Body of pancreas (tissue), 4 donors: ENCODE measurements at places on chromosomes 16 and 17. TPM values are rescaled to one million over a fixed set of nuclear protein-coding genes. Genes with fewer than 3 reads are reported as not detected.

DNA sequence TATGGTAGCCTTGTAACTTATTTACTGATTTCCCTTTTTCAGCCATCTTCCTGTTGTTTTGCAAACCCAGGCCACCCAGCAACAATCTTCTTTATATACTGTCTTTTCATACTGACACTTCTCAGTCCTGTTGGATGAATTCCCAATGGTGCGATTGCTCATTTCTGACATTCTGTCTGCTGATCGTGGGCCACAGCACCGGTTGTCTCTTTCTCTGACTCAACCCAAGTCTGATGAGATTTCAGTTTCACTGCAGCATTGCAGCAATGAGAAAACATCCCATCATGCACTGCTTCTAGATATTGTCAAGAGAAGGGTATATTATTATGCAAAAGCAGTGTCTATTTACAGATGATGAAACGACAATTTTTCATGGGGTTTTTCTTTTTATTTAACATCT, 349.2 kb upstream of the HSBP1 start:
- no peak for DNase-seq

The DPEP2 gene
- 0.78 TPM for total RNA-seq

The DERL2 gene
- 42.5 TPM for total RNA-seq

GRCh38 chr16:57167953-57168352, 17.9 kb downstream of the PSME3IP1 start:
- DNase-seq = no peak

The HES7 gene
- not detected for total RNA-seq

DNA sequence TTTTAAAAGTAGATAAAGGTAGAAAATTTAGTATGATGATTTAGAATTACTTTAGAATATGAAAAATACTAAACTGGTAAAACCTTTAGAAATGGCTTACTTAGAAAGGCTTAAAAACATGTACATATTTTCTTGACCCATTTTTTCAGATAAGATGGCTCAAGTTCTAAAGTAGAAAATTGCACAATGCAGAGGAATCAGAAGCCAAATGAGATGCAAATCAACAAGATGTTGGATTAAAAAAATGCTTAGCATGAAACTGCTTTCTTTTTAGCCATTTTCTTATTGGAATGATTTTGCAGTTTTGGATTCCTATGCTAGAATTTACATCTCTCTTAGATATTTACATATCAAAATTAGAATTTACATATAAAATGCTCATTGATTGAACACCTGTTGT, 1.5 kb upstream of the KRTAP3-1 start:
- DNase-seq = no peak

The PPP1R27 gene
- not detected for total RNA-seq

- no peak for DNase-seq
Observed at GRCh38 chr16:5225931-5226655, 128.5 kb upstream of the EEF2KMT start.

DNA sequence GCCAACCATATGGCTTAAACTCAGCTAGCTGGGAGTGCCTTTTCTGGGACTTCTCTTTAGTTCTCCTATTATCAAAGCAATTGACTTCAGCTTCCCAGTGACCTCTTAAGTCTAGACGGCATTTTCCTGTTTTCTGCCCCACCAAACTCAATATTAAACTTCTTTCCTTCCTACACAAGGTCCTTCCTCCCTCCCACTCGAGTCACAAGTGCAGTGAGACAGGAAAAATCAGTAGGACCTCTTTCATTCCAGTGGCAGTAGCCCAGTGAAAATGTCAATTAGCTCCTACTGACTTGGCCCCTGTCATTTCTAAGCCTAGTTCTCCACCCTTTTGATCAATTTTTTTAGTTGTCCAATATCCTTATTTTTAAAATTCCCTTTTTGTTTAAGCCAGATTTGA, 9.6 kb upstream of the NACA2 start:
- no peak for DNase-seq

- no peak for DNase-seq
Observed at GRCh38 chr16:23355106-23355670, 53.1 kb downstream of the SCNN1B start.

GRCh38 chr16:7964744-7965143, 625.6 kb downstream of the TMEM114 start:
- DNase-seq = no peak

DNA sequence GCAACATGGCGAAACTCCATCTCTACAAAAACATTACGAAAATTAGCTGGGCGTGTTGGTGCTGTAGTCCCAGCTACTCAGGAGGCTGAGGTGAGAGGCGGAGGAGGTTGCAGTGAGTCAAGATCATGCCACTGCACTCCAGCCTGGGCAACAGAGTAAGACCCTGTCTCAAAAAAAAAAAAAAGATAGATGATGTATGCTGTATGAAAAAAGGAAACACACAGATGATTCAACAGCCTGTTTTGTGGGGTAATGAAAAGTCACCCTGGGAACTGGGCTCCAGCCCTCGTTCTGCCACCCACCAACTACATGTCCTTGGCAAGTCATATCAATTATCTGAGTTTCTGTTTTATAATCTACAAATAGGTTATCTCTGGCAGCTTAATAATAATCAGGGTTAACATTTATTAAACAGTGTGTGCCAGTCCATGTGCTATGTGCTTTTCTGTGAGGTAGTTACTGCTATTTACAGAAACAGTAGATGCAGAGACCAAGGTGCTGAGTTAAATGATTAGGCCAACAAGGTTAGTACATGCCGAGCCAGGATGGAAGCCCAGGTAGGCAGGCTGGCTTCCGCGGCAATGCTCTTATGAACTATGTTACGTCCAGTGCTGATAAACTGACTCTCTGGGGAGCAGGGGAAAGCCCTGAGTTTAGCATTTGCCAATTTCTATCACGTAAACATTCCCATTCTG, 1.1 kb downstream of the G6PC1 start:
- DNase-seq = peak; percentile 53

GRCh38 chr16:81251871-81252270, 13.4 kb downstream of the BCO1 start:
- no peak for DNase-seq

GRCh38 chr17:48593840-48594537, 410 bp upstream of the HOXB5 start:
- DNase-seq = peak; percentile 67

The FOXN1 gene
- total RNA-seq = 0.52 TPM

GRCh38 chr16:13176711-13177110, 275.3 kb downstream of the SHISA9 start:
- DNase-seq = no peak

The KRTAP3-2 gene
- total RNA-seq = not detected

DNA sequence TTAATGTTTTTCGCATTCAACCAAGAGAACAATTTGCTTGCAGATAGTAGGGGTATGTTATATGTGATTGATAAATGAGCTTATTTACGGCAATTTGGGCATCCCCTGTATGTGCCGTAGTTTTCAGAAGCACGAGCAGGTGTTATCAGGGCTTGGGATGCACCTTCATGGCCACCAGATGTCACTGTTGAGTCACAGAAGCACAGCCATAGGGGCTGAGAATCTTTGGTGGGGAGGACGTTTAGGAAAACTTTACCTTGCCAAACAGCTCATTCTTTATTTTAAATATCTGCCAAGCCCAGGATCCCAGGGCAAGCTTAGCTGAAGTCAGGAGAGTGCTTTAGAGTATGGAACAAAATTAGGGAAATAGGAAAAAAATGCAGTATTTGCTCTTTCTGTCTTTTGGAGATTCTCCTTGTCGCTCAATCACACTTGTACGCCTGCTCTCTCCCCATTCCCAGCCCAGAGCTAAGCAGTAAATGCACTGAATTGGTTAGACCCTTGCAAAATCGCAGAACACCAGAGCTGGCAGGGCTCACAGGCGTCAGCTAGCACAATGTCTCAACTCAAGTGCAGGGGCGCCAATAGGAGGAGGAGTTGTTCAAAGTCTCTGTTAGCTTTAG, 93.6 kb upstream of the MPHOSPH6 start:
- peak; percentile 59 for DNase-seq

The PRAC2 gene
- not detected for total RNA-seq

DNA sequence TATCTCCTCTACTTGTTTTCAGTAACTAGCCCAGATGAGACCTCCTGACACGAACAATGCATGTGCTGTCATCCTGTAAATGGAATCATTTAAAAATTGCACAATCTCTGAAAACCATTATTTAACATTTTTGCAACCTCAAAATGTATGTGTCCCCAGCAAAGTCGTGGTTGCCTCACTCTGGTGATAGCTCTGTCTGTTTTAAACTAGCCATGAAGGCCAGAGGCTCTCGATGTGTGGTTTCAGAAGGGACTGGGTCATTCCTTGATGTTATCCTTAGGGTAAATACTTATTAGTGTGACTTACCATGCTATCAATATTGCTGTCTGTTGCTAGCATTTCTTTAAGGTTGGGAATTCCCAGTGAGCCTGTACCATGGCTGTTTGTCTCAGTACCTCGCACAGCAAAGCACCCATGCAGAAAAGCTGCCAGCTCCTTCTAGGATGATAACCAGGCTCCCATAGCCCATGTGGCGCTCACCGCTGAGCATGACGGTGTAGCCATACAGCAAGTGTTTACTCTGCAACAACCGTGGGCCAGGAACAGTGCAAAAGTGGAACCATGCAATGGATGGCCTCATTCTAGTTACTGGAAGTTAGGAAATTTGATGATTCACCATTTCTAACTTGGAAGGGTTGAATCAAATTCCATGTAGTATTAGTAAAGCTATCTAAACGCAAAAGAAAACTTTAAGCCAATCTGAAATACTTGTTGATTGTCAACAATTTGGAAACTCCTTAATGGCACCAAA, 2.9 kb upstream of the PGS1 start:
- DNase-seq = peak; percentile 63

- peak; percentile 92 for DNase-seq
Observed at GRCh38 chr17:28230011-28230410, 89.0 kb upstream of the TMEM97 start.

The ITGAD gene
- not detected for total RNA-seq

DNA sequence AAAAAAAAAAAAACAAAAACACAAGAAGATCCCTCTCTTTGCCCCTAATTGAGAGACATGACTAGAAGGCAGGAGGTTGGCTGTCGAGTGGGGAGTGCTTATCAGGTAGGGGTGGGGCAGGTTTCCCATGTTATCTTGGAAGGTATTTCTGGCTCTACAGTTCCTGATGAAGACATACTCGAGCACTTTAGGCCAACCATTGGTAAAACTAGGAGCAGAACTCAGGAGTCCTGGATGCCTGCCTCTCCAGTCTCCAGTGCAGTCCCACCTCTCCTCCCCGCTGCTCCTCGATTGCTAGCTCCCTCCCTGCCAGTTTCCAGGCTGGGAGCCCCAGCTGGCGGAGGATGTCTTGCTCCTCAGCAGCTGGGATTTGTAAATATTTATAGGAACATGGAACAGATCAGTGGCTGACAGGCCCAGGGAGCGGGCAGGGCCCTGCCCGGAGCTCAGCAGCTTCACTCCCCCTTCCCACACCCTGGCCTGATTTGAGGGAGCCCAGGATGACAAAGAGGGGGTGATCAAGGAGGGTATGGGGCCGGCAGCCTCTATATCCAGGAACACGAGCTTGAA, 11.4 kb upstream of the C1QL1 start:
- DNase-seq = no peak

- DNase-seq = no peak
Observed at GRCh38 chr16:78372277-78372676, 272.8 kb downstream of the WWOX start.

The RNU2-1 gene
- total RNA-seq = not detected

- no peak for DNase-seq
Observed at GRCh38 chr16:63200940-63201339, 1164.7 kb upstream of the CDH8 start.

The FBXL16 gene
- 1.0 TPM for total RNA-seq

- DNase-seq = no peak
Observed at GRCh38 chr17:45016237-45016636, 35.2 kb downstream of the DCAKD start.

The CCL3 gene
- not detected for total RNA-seq

The BAIAP3 gene
- total RNA-seq = 20.8 TPM

DNA sequence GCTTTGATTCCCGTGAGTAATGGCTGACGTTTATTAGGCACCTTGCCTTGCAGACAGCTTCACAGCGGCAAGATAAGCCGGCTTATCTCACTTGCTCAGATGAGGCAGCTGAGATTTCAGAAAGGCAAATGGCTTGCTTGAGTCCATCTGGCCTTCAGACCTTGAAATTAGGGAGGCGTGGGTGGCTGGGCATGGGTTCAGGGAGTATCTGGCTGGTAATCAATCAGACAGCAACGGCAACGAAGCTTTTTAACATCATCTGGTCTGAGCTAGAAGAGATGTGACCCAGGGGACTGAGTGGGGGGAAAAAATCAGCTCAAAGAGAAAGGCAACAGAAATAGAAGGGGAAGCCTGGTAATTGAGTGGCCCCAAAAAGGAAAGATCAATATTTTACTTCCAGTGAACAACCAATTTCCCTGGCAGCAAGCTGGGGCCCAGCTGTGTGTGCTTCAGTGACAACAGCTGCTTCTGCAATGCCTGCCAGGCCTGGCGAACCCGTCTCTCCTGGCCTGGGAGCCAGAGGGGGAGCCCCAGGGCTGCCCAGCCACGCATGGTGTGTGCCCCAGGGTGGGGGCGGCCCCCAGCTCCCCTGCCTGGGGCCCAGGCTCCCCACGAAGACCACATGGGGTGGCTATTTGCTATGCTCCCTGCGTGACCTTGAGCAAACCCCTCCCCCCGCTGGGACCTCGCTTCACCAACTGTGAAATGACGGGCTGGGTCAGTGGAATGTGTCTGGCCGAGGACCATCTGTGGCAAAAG, 34.0 kb downstream of the RAB11FIP4 start:
- DNase-seq = peak; percentile 66

GRCh38 chr16:73092236-73092781, 44.4 kb upstream of the ZFHX3 start:
- no peak for DNase-seq

DNA sequence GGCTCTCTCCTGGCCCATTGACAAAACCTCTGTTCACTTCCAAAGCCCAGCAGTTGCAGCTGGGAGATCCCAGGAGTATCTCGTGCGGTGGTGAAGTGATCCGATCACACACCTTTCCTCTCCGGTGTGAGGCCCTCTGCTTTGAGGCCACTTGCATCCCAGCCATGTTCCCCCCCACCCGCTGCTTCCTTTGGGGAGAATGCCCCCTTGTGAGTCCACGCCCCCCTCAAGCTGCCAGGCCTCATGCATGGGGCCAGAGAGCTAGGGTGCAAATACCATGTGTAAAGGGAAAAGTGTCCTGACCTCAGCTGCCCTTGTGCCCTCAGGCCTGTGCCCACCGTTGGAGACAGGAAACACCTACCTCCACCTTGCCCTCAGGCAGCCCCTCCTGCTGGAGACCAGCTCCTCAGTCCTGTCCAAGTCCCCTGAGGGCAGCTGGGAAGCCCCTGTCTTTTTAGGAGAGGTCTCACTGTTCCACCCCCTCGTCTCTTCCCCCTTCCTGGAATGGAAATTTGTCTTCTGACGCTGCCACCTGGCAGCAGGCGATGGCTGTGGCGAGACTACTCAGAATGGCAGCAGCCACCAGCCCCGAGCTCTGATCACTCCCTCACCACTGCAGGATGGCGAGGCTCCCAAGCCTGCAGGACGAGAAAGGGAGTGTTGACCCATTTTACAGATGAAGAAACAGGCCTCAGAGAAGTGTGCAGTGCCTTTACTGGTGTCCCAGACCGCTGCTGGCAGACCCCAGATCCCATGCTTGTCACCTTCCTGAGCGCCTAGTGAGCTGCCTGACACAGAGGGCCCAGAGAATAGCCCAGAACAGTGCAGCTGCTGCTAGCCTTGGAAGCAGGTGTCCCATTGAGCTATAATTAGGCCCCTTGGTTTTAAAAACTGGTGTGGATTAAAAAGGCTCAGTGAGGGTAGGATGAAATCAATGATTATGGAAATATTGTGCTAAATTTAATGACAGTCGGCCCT, 120.6 kb upstream of the CACNG5 start:
- DNase-seq = no peak

GRCh38 chr17:44602970-44603369, 45.7 kb downstream of the FZD2 start:
- DNase-seq = no peak
